ENCODE measurements at places on chromosomes 16 and 17.

- no peak overlapping the region for H3K4me3 ChIP-seq
- no peak for DNase-seq
- no peak overlapping the region for H3K27ac ChIP-seq
- no peaks in the 10 kb centered on the region for H3K27me3 ChIP-seq
- no peaks in the 10 kb centered on the region for H3K4me1 ChIP-seq
- H3K36me3 ChIP-seq = no peaks in the 10 kb centered on the region
These were observed 5.5 kb downstream of the OR1A1 start for GRCh38 chr17:3213001-3213400.

GRCh38 chr17:19442731-19443130, 31.7 kb downstream of the RNF112 start:
- H3K4me3 ChIP-seq = no peak overlapping the region
- no peak for DNase-seq
- H3K27me3 ChIP-seq = no peaks in the 10 kb centered on the region
- no peak overlapping the region for H3K27ac ChIP-seq

DNA sequence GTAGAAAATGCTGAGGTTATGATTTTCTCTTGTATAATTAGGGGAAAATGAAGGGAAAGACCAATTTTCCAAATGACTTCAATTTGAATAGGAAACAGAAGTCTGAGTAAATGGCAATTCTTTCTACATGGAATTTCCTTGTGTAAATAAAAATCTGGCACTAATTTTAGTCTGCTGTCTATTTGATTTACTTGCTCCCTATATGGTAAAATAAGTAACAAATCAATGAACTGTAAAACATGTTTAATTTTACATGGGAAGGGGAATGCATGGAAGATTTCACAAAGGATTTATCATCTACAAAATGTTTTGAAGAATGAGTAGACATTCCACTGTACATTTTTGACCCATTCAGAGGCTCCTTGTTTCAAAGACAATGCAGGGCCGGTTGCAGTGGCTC, 811.6 kb upstream of the GOT2 start:
- no peak for DNase-seq
- no peaks in the 10 kb centered on the region for H3K4me1 ChIP-seq
- no peaks in the 10 kb centered on the region for H3K27me3 ChIP-seq
- H3K36me3 ChIP-seq = no peaks in the 10 kb centered on the region

DNA sequence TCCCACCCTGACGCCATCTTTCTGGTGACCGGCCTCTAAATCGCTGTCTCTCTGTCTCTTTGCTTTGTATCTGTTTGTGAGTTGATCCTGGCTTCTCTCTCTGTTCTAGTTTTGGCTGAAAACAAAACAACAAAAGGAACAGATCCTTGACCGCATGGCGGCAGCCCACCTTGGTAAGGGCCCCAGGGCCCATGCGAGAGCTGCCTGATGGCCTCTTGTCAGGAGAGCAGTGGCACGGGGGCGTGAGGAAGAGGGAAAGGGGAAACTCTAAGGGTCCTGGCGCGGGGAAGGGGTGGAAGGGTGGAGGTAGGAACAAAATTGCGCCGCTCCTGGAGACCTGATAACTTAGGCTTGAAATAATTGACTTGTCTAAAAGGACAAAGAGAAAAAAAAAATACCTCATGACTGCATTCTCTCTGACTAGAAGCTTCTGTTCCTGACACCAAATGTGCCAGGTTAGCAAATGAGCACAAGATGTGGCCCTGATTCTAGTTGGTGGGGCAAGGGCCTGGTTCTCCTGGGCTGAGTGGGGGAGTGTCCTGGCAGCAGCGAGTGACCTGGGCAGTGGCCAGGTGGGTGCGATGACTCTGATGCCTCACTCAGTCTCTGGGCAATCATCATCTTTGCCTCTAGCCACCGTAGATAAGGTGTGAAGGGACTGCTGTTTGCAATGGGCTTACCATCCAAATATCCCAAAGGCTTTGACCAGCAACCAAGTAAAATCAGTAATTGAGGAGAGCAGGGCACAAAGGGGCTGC, 66.0 kb downstream of the YPEL2 start:
- H3K36me3 ChIP-seq = peaks cover 70% of the 10 kb centered on the region
- H3K27me3 ChIP-seq = no peaks in the 10 kb centered on the region
- H3K4me1 ChIP-seq = no peaks in the 10 kb centered on the region
- H3K27ac ChIP-seq = no peak overlapping the region

GRCh38 chr17:13558588-13558987, 43.1 kb downstream of the HS3ST3A1 start:
- H3K27ac ChIP-seq = no peak overlapping the region
- H3K27me3 ChIP-seq = no peaks in the 10 kb centered on the region
- no peaks in the 10 kb centered on the region for H3K4me1 ChIP-seq
- no peaks in the 10 kb centered on the region for H3K36me3 ChIP-seq

DNA sequence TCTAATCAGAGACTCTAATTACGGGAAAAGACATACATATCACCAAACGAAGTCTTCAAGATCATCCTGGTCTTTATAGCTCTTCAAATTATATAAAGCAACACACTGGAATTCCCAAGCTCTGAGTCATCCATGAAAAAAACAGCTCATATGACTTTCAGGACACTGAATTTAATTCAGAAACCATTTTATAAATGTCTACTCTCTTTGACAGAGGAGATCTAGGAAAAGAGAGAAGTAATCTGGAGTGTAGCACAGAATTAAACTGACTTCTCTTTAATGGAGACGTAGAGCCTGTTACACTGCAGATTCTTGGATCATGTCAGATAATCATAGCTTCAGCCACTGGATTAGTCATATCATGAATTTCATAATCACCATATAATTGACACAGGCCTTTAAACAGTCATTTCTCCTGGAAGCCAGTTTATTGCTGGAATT, 86.8 kb upstream of the WSB1 start:
- no peak overlapping the region for H3K4me3 ChIP-seq
- H3K27ac ChIP-seq = no peak overlapping the region
- H3K4me1 ChIP-seq = peaks cover 5% of the 10 kb centered on the region
- DNase-seq = no peak
- no peaks in the 10 kb centered on the region for H3K27me3 ChIP-seq

- H3K4me1 ChIP-seq = peaks cover 9% of the 10 kb centered on the region
- peaks cover 6% of the 10 kb centered on the region for H3K36me3 ChIP-seq
- no peak overlapping the region for H3K4me3 ChIP-seq
- peaks cover 66% of the 10 kb centered on the region for H3K27me3 ChIP-seq
These were observed 1.7 kb downstream of the IL17C start for GRCh38 chr16:88640039-88640495.

DNA sequence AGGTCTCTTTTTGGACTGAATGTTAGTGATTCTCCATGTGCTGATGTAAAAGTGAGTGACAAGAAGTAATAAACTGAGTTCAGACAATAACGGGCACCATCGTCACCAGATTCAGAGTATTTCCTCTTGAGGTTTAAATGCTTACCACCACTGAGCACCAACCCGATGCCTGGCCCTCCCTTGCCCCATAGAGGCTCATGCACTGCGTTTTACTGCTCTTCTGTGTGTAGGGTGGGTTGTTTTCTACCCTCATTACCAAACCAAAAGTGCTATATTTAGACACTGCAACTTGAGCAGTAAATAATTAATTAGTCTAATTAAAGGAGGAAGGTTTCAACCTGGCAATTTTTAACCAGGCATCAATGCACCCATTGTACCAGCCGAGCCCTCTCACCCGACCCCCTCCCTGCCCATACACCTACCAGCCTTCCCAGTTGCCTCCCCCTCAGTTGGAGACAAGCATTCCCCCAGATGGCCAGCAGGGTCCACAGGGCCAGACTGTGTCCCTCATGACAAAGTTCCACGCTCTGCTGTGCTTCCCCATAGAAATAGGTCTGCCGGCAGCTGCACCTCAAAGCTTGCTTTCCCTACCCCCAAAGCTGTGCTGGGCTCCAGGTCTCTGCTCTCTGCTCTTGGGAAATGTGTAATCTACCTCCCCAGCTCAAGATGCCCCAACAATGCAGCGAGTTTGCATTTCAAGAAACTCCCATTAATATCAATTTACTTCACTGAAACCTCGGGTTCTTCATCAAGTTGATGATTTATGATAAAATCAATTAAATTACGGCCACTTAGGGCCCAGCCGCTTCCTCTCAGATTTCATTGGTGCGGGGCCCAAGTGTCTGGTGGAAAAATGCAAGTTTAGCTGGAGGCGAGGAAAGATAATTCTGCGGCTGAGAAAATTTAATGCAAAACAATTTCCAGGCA, 16.0 kb downstream of the HOXB4 start:
- no peaks in the 10 kb centered on the region for H3K36me3 ChIP-seq
- peaks cover 78% of the 10 kb centered on the region for H3K4me1 ChIP-seq
- no peak overlapping the region for H3K4me3 ChIP-seq
- H3K27me3 ChIP-seq = peaks cover 5% of the 10 kb centered on the region
- peak overlapping the region; percentile 15 for H3K27ac ChIP-seq

DNA sequence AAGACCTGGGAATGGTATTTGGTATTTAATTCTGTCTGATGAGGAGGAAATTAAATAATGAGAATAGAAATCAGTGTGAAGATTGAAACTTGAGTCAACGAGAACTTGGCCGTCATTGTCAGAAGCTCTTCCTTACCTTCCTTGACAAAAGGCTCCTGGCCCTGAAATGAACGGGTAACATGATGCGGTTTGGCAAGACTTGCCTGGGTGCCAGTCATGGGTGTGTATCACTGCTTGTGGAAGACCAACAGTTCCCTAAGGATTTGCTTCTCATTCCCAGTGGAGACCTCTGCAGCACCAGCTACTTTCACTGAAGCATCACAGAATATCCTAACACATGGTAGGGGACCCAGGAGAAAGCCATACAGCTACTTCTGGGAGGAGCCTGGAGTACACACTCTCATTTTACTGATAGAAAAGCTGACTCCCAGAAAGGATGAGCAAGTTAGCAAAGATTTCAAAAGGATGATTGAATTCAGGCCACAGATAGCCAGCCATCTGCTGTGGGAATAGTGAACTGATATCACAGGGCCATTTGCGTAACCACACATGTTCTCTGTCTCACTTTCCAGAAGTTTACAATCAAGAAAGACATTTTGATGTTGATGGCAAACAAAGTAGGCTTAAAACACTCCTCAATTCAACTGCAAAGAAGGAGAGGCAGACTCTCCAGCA, 258.1 kb upstream of the SALL1 start:
- H3K27ac ChIP-seq = no peak overlapping the region
- no peak for DNase-seq

DNA sequence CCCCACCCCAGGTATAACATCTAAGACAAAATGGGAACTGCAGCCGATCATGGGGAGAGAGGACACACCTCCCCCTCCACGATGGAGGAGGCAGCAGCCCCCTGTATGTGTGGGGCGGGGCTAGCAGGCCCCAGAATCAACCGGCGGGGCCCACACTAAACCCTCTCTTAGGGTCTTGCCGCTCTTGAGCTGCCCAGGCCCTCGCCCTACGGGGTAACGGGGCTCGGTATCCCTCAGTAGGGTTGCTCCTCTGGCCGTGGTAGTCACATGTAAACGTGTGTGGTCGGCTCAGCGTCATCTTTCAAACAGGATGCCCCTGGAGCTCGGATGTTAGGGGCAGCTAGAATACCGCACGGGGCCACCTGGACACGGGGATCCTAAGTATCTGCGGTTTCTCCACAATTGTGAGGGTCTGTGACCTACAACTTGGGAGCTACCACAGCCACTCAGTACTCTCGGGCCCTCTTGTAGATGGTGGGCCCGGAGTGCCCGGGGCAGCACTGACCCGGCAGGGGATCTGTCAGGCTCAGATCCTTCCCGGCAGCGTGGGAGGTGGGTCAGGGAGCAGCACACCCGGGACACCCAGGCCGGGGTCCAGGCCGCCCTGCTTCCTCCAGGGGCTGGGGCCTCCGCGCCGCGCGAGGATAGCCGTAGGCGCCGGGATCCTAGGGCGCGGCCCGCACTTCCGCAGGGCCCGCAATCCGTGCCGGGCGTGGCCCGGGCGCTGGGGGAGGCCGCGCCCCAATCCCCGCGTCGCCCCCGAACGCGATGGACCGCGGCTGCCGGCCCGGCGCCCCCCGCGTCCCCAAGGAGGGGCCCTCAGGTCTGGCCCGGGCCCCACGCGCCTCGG, 781 bp downstream of the ARHGDIA start:
- H3K36me3 ChIP-seq = peaks cover 22% of the 10 kb centered on the region
- no peak for DNase-seq
- H3K4me3 ChIP-seq = peak overlapping the region; percentile 82
- H3K27me3 ChIP-seq = no peaks in the 10 kb centered on the region

GRCh38 chr17:50430821-50431618, 5.0 kb downstream of the ACSF2 start:
- no peaks in the 10 kb centered on the region for H3K27me3 ChIP-seq
- H3K4me3 ChIP-seq = no peak overlapping the region
- H3K4me1 ChIP-seq = peaks cover 50% of the 10 kb centered on the region
- no peak overlapping the region for H3K27ac ChIP-seq
- peaks cover 8% of the 10 kb centered on the region for H3K36me3 ChIP-seq

GRCh38 chr17:59341922-59342321, 10.5 kb downstream of the YPEL2 start:
- no peaks in the 10 kb centered on the region for H3K27me3 ChIP-seq
- H3K4me3 ChIP-seq = no peak overlapping the region
- no peaks in the 10 kb centered on the region for H3K36me3 ChIP-seq

- no peaks in the 10 kb centered on the region for H3K36me3 ChIP-seq
- no peaks in the 10 kb centered on the region for H3K4me1 ChIP-seq
- no peak overlapping the region for H3K27ac ChIP-seq
- H3K4me3 ChIP-seq = no peak overlapping the region
These were observed 9.6 kb upstream of the AKAP10 start for GRCh38 chr17:19986941-19987861.

- DNase-seq = no peak
- no peaks in the 10 kb centered on the region for H3K27me3 ChIP-seq
- H3K4me3 ChIP-seq = no peak overlapping the region
These were observed 7.5 kb upstream of the C16orf95 start for GRCh38 chr16:87324411-87325275.

DNA sequence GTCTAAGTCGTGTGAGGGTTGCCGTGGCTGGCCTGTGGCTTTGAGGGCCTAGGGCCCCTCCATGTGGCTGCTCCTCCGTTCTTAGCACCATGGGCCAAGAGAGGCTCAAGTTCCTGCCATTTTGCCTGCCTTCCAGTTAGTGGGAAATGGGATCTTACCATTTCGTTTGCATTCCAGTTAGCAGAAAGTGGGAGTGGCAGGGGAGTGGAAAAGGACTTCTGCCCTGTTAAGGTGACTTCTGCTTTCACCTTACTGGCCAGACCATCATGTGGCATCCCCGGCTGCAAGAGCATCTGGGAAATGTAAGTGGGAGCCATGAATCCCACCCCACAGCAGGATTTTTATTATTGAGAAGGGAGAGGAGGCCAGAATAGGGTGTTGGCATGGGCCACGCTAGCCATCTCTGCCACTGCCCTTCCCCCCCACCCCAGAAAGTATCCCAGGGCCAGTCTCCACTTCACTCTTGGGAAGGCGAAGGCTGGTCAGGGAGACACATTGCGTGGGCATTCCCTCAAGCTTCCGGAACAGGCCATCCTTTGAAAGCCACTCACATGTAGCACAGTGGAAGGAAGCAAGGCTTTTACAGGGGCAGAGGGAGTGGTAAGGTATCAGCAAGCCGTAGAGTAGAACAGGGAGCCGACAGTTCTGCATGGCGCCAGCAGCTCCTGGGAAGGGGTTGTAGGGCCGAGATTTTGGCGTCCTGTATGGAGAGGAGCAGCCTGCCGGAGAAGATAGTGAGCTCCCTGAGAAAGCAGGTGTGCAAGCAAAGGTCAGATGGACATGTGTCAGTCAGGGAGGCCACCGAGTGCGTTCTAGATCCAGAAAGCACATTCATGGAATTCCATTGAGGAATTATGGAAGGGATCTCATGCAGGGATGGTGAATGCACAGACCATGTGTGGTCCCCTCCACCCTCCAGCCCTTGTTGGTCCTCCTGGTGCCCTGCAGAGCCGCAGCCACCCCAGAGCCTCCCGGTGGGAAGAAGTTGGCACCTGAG, 33.4 kb downstream of the CMIP start:
- no peak overlapping the region for H3K27ac ChIP-seq
- H3K27me3 ChIP-seq = no peaks in the 10 kb centered on the region
- peaks cover 51% of the 10 kb centered on the region for H3K4me1 ChIP-seq
- H3K36me3 ChIP-seq = peaks cover 7% of the 10 kb centered on the region
- H3K4me3 ChIP-seq = no peak overlapping the region

Measured in suprapubic skin (tissue), 4 donors.